ENCODE measurements at places on chromosomes 2 and 18. TPM values are rescaled to one million over a fixed set of nuclear protein-coding genes. Genes with fewer than 3 reads are reported as not detected.

- no peaks in the 10 kb centered on the region for H3K27me3 ChIP-seq
- H3K27ac ChIP-seq = peak overlapping the region; percentile 99
- H3K36me3 ChIP-seq = no peaks in the 10 kb centered on the region
- H3K4me3 ChIP-seq = peak overlapping the region; percentile 95
- peak; percentile 79 for DNase-seq
- H3K4me1 ChIP-seq = peaks cover 55% of the 10 kb centered on the region
Measured at GRCh38 chr2:26245231-26245732, 543 bp downstream of the HADHB start.

DNA sequence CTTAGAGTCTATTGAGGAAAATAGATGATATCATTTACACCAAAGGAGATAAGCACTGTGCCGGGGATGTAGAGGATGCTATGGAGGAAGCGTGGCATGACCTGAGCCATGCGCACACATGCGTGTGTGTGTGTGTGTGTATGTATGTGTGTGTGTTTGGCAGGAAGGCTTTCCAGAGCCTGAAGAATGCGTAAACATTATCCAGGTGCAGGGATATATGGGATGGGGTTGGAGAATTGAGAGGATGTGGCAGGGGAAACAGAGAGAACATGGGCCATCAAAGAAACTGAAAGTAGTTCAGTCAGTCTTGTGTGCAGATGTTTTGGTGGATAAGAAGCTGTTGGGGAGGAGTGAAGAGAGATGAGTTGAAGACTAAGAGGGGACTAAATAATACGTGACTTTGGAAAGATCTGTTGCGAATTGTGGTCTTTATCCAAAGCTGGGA lies 9.3 kb upstream of the STAT1 start:
- no peak for DNase-seq
- no peak overlapping the region for H3K4me3 ChIP-seq
- H3K36me3 ChIP-seq = no peaks in the 10 kb centered on the region
- H3K27ac ChIP-seq = no peak overlapping the region

DNA sequence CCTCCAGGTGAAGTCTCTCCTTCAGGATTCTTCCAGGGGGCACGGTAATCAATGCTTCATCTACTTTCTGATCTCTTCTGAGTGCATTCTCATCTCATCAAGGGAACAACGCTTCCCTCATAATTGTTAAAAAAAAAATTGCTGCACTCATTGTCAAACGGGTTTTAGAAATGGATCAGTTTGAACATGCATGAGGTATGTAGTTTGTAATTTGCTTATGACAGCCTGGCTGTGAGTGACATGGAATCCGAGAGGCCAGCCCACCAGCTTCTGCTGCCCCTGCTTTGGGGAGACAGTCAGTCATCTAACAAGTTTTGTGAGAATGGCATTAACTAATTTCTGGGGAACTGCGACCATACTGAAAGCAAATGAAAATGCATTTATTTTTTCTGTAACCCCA lies 791.9 kb upstream of the SOX11 start:
- H3K4me3 ChIP-seq = no peak overlapping the region
- no peaks in the 10 kb centered on the region for H3K4me1 ChIP-seq
- H3K36me3 ChIP-seq = no peaks in the 10 kb centered on the region
- no peak for DNase-seq
- H3K27ac ChIP-seq = no peak overlapping the region
- no peaks in the 10 kb centered on the region for H3K27me3 ChIP-seq

DNA sequence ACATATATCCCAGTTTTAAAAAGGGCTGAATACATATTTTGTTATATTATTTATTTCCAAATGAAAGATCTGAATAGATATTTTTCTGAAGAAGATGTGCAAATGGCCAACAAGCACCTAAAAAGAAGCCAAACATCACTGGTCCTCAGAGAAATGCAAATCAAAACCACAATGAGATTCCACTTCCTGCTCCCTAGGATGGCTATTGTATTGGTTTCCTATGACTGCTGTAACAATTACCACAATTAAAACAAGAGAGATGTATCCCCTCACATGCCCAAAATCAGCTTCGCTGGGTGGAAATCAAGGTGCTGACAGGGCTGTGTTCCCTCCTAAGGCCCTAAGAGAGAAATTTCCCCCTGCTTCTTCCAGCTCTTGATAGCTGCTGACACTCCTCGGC lies 23.2 kb downstream of the ABCB11 start:
- H3K4me1 ChIP-seq = no peaks in the 10 kb centered on the region
- no peak overlapping the region for H3K27ac ChIP-seq
- H3K27me3 ChIP-seq = no peaks in the 10 kb centered on the region
- H3K4me3 ChIP-seq = no peak overlapping the region
- DNase-seq = no peak

GRCh38 chr2:16239296-16239850 lies 299.0 kb downstream of the MYCN start:
- no peak overlapping the region for H3K27ac ChIP-seq
- no peak overlapping the region for H3K4me3 ChIP-seq
- H3K4me1 ChIP-seq = no peaks in the 10 kb centered on the region
- H3K36me3 ChIP-seq = no peaks in the 10 kb centered on the region
- no peak for DNase-seq

GRCh38 chr2:219499058-219499307 lies 292 bp downstream of the GMPPA start:
- H3K4me3 ChIP-seq = peak overlapping the region; percentile 79
- peaks cover 11% of the 10 kb centered on the region for H3K36me3 ChIP-seq
- no peak for DNase-seq
- H3K27ac ChIP-seq = peak overlapping the region; percentile 86
- peaks cover 36% of the 10 kb centered on the region for H3K27me3 ChIP-seq

- peaks cover 42% of the 10 kb centered on the region for H3K36me3 ChIP-seq
- H3K4me3 ChIP-seq = no peak overlapping the region
- no peaks in the 10 kb centered on the region for H3K27me3 ChIP-seq
Measured at GRCh38 chr2:178542569-178542968, 62.3 kb downstream of the PLEKHA3 start.

CNTNAP5 gene
- total RNA-seq = not detected

- no peaks in the 10 kb centered on the region for H3K4me1 ChIP-seq
- no peak overlapping the region for H3K27ac ChIP-seq
- H3K27me3 ChIP-seq = no peaks in the 10 kb centered on the region
- no peak for DNase-seq
- no peak overlapping the region for H3K4me3 ChIP-seq
Measured at GRCh38 chr18:47658498-47658897, 272.0 kb downstream of the SMAD2 start.

CRYGC gene
- not detected for total RNA-seq

Measured in suprapubic skin (tissue), 4 donors.